Activated CD8-positive, alpha-beta memory T cell treated with anti-CD3 and anti-CD28 coated beads for 1 hour (primary cell): ENCODE measurements at places on chromosomes 2 and 18.

DNA sequence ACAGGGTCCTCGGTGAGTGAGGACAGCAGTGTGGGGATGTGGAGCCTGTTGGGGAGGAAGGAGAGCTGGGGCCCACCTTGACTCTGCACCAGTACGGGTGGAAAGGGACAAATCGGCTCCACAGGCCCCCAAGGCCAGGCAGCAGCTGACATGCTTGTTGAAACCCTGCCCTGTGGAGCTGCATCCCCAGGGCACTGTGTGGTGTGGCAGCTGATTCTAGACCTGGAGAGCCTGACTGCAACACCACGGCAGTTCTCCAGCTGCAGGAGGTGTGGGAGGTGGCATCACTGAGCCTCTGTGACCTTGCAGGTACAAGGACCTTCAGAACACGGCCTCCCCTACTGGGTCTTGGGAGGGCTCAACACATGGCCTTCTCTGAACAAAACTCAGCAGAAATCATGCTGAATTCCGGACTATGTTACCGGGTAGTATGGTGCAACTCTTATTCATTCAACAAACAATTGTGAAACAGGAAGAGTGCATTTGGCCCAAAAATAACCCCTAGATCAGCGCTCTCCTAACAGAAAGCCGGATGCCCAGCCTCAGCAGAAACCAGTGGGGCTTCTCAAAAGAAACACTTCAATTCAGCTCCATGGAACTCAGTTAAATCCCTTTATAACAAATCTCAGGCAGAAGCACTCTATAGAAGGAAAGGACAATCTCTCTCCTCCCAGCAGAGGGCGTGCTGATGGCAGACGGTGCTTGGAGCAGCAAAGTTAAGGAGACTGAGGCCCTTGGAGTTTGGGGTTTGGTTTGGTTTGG, 104.4 kb upstream of the SALL3 start:
- no peak for DNase-seq

DNA sequence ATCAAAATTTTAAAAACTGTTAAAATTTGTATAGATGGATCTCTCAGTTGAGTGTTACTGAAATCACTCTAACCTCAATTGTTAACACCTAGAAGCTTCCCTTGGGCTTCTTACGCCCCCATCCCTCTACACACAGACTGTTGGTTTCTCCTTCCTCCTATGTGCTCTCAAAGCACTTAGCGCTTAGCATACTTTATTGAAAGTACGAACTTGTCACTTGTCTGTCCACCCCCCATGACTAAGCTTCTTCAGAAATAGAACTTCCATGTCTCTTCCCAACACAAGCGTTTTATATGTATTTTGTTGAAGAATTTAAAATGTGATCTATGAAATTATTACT, 441 bp downstream of the MPHOSPH10 start:
- DNase-seq = no peak

DNA sequence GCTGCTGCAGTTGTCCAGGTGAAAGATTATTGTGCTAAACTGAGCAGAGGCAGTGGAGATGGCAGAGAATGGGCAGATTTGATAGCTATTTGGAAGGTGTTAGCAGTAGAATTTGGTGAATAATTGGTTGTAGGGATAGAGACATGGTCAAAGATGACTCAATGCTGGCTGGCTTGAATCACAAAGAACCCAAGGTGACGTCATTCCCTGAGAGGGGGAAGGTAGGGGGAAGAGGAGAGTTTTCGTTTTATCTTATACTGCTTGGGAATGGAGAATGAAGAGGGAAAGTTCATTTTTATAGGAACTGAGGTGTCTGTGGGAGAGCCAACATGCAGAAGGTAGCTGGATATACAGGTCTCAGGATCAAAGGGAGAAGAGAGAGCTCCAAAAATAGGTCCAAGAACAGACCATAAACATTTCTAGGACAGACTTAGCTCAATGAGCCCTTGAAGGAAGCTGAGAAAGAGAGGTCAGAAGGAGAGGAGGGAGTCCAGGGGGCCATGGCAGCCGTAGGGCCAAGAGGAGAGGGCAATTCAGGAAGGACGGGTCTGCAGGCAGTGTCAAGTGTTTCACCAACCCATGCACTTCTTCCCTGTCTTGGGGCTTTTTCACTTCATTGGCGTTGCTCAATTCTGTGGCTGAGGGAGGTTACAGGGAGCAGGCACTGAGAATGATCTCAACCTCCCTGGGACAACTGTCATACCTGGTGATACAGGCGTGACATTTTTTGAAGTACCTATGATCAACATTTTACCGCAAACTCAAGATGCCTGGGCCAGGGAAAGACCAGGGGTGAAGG, 281.3 kb downstream of the TDRD15 start:
- no peak for DNase-seq

- DNase-seq = peak; percentile 80
Measured at GRCh38 chr2:183038341-183039300, at the start of gene NCKAP1. Gene NCKAP1 (minus strand): TSS chr2:183038457. CDS start chr2:183038099, 358 bp downstream.

GRCh38 chr18:50044402-50044801, 150.5 kb downstream of the MYO5B start:
- DNase-seq = no peak

DNA sequence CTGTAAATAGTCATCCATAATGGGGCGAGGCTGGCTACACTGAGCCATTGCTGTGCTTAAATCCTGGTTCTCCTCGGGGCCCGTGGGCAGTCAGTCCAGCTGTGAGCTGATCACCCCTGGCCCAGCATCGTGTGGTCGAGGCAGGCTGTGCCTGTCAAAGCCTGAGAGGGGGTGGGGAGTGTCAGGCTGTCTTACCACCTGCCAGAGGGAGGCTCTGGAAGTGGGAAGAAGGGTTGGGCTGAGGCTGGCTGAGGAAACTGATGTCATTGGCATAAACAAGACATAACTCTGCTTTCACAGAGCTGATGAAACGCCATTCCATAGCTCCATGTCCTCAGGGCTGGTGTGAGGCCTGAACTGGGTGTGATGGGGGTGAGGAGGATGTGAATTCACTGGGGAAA, 49.7 kb downstream of the KLHL29 start:
- no peak for DNase-seq

- no peak for DNase-seq
Measured at GRCh38 chr2:189022053-189022481, 47.9 kb downstream of the COL3A1 start.

- DNase-seq = no peak
Measured at GRCh38 chr18:75201282-75202270, 7.4 kb downstream of the PTGR3 start.

- DNase-seq = no peak
Measured at GRCh38 chr2:232436381-232437194, 19.4 kb upstream of the ALPI start.

DNA sequence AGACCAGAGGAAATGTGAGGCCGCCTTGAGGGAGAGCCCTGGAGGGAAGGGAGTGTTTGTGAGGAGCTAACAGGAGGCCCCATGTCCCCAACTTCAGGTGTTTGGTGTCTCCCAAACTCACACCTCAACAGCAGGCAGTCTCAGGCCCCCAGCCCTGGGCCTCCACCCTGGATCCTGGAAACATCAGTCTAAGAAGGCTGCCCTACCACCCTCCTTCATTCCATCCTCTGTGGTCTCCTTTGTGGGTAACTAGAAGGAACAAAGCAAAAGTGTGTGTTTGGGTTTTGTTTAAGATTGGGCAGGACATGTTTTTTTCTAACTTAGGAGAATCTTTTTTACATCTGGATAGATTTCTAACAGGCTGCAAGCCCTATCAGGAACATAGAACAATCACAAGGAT, 404.3 kb downstream of the BCL11A start:
- DNase-seq = no peak

DNA sequence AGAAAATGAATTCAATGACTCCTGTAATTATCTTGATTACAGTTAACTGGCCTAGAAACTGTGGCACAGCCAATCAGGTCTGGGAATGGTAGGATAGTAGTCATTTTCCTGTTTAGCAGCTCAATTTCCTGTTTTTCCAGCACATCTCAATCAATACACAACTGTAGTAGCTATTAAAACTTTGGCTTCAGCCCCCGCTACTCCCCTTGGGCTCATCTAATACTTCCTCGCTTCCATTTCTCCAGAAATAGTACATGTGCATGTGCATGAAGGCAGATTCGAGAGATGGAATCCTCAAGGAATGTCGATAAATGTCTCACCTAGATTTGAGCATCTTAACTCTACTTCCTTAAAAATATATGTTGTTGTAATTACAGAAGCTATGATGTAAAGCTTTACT, 9.7 kb downstream of the COBLL1 start:
- DNase-seq = no peak

GRCh38 chr18:63422864-63423304, 608 bp upstream of the VPS4B start:
- DNase-seq = no peak

- DNase-seq = no peak
Measured at GRCh38 chr2:196380575-196380974, 209.2 kb upstream of the STK17B start.

- no peak for DNase-seq
Measured at GRCh38 chr2:183532514-183532913, 408.3 kb downstream of the NUP35 start.

DNA sequence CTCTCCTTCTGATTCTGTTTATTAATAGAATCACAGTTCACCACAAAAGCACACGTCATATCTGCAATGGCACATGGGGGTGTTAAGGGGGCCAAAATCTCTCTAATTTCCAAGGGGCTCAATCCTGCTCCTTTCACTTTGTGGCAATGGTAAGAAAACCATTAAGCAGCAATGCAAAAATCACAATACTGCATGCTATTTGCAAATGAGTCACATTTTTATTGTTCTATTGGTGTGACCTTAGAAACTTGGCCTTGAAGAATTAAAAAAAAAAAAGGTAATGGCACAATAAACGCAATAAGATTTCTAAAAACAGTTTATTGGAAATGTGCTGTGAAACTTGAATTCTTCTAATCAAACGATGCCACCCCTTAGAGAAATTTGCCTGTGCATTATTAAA, 251.5 kb downstream of the ZNF521 start:
- DNase-seq = no peak

DNA sequence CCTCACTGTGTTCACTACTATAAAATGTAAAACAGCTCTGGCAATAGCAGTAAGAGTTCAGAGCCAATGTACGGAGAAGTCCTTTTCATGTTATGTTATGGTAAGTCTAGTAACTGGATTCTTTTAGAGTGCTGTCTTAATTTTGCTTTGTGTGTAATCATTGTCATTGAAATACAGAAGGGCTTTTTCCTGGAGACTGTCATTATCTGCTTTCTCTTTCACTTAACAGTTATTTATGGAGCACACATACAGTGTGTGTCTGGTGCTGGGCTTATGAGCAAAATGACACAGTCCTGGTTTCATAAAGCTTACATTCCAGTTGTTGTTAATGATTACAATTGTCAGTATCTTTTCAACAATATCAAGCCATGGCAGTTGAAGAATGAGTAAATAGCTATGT, 95.5 kb downstream of the CCDC102B start:
- no peak for DNase-seq

DNA sequence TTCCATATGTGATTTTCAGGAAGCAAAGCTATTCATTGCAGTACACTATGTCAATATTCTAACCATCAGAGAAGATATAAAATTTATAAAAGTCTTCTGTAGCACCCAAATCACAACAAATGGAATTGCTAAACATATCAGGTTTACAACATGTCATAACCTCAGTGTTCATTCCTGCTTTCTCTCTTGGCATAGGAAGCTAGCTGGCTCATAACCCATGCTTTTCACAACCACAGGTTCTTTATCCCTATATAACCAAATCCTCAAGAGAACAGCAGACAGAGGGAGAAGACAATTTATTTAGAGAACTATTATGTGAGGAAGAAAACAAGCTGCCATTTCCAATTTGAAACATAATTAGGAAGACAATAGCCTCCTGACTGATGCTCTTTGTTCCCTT, 997.0 kb upstream of the ACVR2A start:
- DNase-seq = no peak

DNA sequence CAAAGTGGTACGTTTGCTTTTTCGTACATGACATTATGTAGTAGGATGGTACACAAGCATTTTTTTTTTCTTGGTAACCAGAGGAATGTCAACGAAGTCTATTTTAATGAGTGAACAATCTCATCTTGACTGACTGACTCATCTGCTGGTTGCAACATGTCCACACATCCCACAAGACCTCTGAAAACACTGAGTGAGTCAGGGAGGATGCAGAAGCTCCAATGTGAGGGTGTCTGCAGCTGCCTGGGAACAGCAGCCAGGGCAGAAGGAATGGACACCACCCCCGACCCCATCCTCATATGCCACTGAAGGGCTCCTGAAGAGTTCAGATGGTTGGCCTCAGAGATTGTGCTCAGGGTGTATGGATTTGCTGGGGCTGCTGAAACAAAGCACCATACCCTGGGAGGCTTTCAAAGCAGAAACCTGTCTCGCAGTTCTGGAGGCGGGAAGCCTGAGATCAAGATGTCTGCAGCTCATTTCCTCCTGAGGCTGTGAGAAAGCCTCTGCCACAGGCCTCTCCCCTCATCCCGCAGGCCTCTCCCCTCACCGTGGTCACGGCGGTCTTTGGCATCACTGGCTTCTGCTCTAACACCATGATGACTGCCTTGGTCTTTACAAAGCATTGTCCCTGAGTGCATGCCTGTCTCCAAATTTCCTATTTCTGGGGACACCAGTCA, 124.6 kb downstream of the LRATD1 start:
- no peak for DNase-seq

GRCh38 chr2:71880846-71881610, 266.6 kb downstream of the CYP26B1 start:
- DNase-seq = no peak

DNA sequence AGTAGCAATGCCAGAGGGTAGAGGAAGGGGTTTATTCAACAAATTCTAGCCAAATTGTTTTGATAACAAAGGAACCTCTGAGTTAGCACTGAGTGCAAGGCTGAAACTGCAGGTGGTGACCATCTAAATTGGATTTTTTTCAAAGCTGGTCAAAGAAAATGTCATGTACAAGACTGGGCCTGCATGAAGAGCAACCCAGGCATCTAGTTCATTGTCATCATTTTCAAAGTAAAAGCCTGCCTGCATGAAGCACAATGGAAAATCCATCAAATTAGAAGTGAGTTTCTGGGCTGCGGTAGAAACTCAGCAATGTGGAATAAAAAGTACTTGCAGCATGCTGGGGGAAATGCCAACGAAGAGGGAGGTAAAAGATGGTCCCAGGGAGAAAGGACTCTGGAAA, 80.8 kb upstream of the PPP1CB start:
- no peak for DNase-seq

DNA sequence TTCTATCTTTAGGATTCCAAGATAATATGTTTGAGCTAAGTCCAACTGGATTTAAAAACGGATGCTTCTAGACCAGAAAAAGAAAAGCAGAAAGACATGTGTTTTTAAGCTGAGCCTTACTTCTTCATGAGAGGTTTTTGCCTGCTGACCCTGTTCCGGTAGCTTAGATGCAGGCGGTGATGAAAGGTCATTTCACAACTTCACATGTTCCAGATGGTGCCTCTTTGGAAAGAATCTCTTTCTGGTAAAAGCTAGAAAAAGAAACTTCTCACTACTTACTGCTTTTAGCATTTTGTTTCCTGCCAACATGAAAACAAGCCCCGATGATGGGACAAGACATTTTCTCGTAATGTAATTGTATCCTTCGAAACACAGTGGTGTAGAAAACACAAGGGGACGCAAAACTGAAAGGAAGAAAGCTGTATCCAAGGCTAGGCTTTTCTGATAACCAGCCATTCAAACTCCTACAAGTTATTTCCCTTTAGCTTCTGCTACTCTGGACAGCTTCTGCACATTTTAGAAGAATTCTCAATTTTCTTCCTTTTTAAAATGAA, 407.3 kb upstream of the LYPD1 start:
- no peak for DNase-seq
